WTC11 (cell line): ENCODE measurements at places on chromosomes 7 and 10.
A peak's percentile ranks its signal among the peaks of the same experiment; 100 is the strongest.

- H3K27ac ChIP-seq: no peak overlapping the region
- H3K27me3 ChIP-seq: peaks cover 22% of the 10 kb centered on the region
- no peaks in the 10 kb centered on the region for H3K4me1 ChIP-seq
- DNase-seq: no peak
- no peak overlapping the region for H3K4me3 ChIP-seq
Measured at GRCh38 chr7:63925626-63926460, 72.8 kb upstream of the ZNF722 start.

DNA sequence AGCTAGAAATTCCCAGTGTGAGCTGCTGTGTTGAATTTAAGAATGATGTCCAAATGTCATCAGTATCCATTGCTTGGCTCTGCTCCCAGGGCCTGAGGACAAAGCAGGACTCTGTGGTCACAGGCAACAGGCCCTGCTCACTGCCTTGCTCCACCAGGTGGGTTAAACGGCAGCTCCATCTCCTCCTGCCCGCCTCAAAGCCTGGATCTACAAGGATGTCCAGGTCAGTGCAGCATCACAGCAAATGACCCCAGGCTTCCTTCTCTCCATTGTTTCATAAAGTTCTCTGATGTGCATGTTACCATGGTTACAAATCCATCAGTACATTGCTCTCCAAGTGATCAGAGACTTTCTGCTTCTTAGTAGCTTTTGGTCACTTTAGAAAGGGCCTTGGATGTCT, 322.0 kb upstream of the ZNF32 start:
- no peak for DNase-seq
- no peaks in the 10 kb centered on the region for H3K36me3 ChIP-seq
- H3K4me3 ChIP-seq: no peak overlapping the region
- H3K27me3 ChIP-seq: peaks cover 3% of the 10 kb centered on the region; the same call in 1 of the 2 replicates

- H3K27me3 ChIP-seq: no peaks in the 10 kb centered on the region
- no peak overlapping the region for H3K4me3 ChIP-seq
- no peak overlapping the region for H3K27ac ChIP-seq
- H3K4me1 ChIP-seq: no peaks in the 10 kb centered on the region
- DNase-seq: no peak
Measured at GRCh38 chr7:112610636-112611035, 129.8 kb downstream of the LSMEM1 start.

GRCh38 chr7:73520673-73521635, 1.1 kb downstream of the BAZ1B start:
- peaks cover 31% of the 10 kb centered on the region for H3K4me1 ChIP-seq
- H3K36me3 ChIP-seq: peaks cover 40% of the 10 kb centered on the region
- H3K4me3 ChIP-seq: peak overlapping the region; percentile 82
- DNase-seq: no peak
- H3K27me3 ChIP-seq: no peaks in the 10 kb centered on the region

GRCh38 chr10:98170249-98171117, 36.0 kb downstream of the R3HCC1L start:
- H3K4me3 ChIP-seq: no peak overlapping the region
- peaks cover 6% of the 10 kb centered on the region for H3K36me3 ChIP-seq
- peak; percentile 71 for DNase-seq
- peaks cover 75% of the 10 kb centered on the region for H3K4me1 ChIP-seq
- H3K27ac ChIP-seq: no peak overlapping the region; the same call in 1 of the 2 replicates

- peaks cover 67% of the 10 kb centered on the region for H3K4me1 ChIP-seq
- H3K4me3 ChIP-seq: no peak overlapping the region
- peak overlapping the region; percentile 46 for H3K27ac ChIP-seq
- no peak for DNase-seq
Measured at GRCh38 chr7:80187727-80188126, 53.1 kb downstream of the GNAI1 start.

DNA sequence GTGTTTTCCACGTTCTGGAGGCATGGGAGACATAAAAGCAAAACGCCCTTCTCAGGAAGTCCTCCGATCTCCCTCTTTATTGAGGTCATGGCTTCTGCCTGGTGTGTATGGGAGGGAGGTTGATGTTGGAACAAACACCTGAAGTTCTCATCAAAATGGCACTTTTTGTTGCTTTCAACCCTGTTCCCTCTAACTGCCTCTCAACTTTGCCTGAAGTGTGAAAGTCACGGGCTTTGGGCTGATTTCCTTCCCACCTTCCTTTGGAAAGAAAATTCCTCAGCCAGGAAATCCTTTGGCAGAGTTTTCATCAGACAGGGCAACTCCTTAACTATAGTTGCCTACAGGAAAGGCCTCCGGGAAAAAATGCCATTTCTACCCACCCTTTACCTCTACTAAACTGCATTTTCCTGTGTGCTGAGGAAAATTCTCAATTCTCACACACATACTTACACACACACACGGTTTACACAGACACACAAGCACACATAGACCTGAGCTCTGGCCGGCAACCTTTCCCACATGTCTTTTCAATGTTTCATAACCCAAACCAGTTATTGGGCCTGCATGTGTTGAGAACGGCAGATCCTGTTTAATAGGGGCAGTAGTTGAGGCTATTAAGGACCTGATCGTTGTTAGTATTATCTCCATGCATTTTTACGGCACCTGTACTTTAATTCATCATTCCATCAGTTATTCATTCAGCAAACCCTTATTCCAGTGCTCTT, 36.4 kb downstream of the CYP17A1 start:
- peaks cover 17% of the 10 kb centered on the region for H3K36me3 ChIP-seq
- H3K27ac ChIP-seq: peak overlapping the region; percentile 87
- DNase-seq: no peak

GRCh38 chr7:52639981-52640380, 395.5 kb upstream of the POM121L12 start:
- no peaks in the 10 kb centered on the region for H3K27me3 ChIP-seq
- peaks cover 36% of the 10 kb centered on the region for H3K4me1 ChIP-seq
- H3K4me3 ChIP-seq: no peak overlapping the region
- no peak for DNase-seq
- peak overlapping the region; percentile 75 for H3K27ac ChIP-seq

GRCh38 chr10:44947371-44948152, 12.0 kb upstream of the RASSF4 start:
- peaks cover 12% of the 10 kb centered on the region for H3K36me3 ChIP-seq
- no peak for DNase-seq
- no peaks in the 10 kb centered on the region for H3K27me3 ChIP-seq
- no peak overlapping the region for H3K4me3 ChIP-seq

DNA sequence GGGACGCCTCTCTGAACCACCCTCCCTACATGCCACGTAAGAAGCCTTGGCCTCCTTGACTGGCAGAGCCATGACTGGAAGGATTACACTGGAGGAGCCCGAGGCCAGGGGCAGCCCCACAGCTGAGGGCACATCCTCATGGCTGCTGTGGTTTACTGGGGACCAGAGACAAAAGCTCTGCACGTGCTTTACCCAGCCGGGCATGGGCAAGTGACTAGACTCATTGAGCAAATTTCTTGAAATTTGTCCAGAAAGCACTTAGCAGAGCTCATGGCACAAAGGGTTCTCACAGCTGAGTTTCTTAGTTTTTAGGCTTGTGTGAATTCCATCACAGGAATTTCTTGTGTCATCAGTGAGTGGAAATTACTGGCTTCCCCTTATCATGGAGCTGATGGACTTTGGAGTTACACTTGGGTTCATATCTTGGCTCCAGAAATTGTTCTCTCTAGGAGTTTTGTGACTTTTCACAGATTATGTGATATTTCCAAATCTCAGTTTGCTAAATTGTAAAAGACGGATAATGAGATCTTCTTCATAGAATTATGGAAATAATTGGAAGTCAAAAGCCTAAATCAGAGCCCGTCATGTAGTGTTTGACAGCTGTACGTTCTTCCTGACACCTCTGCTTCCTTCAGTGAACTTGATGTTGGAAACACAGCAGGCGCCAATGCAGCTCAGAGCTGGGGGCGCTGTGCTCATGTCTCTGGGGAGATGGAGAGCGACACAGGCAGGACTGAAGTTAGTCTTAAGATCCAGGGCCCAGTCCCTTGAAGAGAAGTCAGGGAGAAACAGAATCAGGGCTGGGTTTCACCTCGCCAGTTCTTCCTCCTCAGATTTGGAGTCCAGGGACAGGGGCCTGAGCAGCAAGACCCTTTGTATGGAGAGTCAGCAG, 47.7 kb upstream of the MGAM2 start:
- DNase-seq: no peak
- no peak overlapping the region for H3K27ac ChIP-seq
- no peak overlapping the region for H3K4me3 ChIP-seq
- no peaks in the 10 kb centered on the region for H3K36me3 ChIP-seq
- H3K27me3 ChIP-seq: no peaks in the 10 kb centered on the region
- no peaks in the 10 kb centered on the region for H3K4me1 ChIP-seq

DNA sequence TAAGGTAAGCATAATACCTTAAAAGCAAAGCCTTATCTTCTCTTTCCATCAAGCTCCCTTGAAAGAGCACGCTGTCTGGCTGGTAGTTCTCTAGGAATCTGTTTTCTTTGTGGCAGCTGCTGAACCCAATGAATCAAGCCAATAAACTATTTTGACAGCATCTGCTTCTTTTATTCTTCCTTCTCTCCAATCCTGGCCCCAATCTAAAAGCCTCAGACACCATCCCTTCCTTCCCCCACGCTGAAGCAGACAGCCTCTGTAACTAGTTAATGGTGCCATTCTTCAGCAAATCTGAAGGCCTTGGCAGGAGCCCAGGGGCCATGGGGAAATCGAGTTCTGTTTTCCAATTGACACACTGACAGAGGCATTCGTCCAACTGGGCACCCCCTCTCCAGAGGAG, 186.6 kb upstream of the LYZL1 start:
- no peaks in the 10 kb centered on the region for H3K27me3 ChIP-seq
- no peak for DNase-seq

GRCh38 chr7:100966542-100967291, 2.6 kb upstream of the MUC12 start:
- peaks cover 30% of the 10 kb centered on the region for H3K27me3 ChIP-seq
- peaks cover 42% of the 10 kb centered on the region for H3K4me1 ChIP-seq
- DNase-seq: peak; percentile 39
- H3K27ac ChIP-seq: no peak overlapping the region

GRCh38 chr10:127145173-127145572, 51.2 kb downstream of the INSYN2A start:
- peaks cover 38% of the 10 kb centered on the region for H3K4me1 ChIP-seq
- H3K36me3 ChIP-seq: no peaks in the 10 kb centered on the region
- no peak for DNase-seq

DNA sequence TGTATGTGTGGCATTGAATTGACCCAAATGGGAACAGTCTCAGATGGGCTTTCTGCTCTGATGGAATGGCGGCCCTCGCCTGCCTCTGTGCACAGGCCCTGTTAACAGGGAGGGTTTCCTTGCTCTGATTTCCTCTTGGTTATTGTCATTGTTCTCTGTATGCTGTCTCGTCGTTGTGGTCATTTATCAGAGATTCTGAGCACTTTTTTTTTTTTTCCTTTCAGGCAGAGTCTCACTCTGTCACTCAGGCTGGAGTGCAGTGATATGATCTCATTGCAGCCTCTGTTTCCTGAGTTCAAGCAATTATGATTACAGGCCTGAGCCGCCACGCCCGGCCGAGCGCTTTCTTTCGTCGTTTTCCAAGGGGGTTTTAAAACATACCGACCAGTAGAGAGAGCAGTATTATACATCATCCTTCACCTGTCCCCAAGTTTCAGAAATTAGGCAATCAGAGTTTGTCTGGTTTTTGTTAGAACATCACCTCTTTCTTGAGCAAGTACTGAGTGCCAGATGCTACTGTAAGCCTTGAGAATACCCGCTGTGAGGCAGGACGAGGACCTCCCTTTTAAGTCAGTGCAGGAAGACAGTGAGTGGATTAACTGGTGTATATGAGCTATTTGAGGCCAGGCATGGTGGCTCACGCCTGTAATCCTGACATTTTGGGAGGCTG, 6.5 kb downstream of the CHST12 start:
- DNase-seq: no peak
- no peaks in the 10 kb centered on the region for H3K27me3 ChIP-seq
- peaks cover 29% of the 10 kb centered on the region for H3K4me1 ChIP-seq
